Activated CD4-positive, alpha-beta T cell treated with anti-CD3 and anti-CD28 coated beads for 24 hours (primary cell): ENCODE measurements at places on chromosomes 16 and 17.

GRCh38 chr16:83266848-83267553 lies 540.8 kb upstream of the HSBP1 start:
- no peak for DNase-seq

- DNase-seq, result no peak
These were observed 100.7 kb downstream of the MARF1 start for GRCh38 chr16:15542261-15542660.

GRCh38 chr16:21223787-21224186 lies 9.7 kb upstream of the ANKS4B start:
- no peak for DNase-seq

DNA sequence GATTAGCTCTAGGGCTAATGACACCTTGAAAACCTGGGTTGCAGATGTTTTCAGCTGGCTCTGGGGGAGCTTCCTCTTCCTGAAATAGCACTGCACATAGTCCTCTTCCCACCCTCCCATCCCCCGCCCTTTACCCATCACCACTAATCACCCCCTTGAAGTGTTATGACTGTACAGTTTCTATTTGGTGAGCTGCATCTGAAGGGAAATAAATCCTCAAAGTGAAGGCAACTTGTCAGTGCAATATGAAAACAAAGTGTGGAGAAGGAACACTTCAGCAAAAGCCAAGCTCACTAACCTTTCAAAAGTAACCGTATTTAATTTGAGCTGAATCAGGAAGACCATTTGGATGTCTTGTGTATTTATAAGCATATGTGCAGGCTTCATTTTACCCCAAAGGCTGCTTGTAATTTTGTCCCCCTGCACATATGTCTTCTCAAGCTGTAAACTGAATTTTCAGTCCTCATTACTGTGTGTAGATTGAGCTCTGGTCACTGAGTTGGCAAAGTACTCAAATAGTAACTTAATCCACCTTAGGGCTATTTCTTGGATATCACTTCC lies 44.1 kb upstream of the CA10 start:
- DNase-seq, result no peak

GRCh38 chr17:5055543-5055942 lies 20.3 kb upstream of the SLC52A1 start:
- DNase-seq, result no peak

DNA sequence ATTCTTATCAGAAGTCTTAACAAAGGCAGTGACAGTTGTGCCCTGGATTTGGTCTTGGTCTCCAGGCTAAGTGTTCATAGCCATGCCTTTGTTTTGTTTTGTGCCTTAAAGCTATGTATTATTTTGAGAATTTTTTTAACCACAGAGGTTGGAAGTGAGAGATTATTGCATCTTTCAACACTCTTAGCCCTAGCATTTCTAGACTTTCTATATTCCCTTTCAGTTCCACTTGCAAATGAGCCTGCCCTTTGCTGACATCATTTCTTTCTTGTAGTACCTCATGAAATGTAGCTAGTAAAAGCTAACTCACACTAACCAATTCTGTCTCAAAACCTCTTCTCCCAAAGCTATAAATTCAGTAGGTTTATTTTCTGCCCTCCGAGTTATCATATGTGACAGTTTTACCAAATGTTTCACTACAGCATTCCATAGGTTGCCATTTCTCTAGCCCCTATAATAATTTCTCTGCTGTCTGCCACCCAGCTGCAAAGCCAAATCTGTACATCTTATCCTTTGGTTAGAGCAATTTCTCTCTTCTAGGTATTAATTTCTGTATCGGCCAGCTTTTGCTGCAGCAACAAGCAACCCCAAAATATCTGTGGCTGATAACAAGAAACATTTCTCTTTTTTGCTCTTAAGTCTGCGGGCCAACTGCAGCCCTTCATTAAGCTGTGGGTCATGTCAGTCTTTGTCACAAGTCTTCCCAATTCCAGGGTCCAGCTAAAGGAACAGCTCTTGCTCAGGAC lies 14.2 kb upstream of the CCL1 start:
- no peak for DNase-seq

GRCh38 chr16:6267682-6268081 lies 1065.0 kb upstream of the RBFOX1 start:
- DNase-seq, result no peak

DNA sequence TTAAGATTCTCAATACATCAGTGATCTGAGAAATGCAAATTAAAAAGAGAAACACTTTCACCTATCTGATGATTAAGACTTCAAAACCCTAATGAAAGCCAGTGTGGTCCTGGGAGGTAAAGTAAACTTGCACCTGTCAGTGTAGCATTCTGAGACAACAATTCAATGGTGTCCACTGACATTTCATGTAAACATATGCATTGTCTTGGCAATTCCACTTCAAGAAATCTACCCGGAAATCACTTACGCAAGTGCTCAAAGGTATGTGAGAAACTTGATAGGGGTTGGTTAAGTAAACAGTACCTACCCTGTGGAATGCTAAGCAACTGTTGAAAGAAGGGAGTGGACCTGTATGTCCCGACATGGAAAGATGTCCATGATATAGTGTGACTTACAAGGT lies 2.1 kb downstream of the ST6GALNAC1 start:
- no peak for DNase-seq

- DNase-seq, result no peak
These were observed 418.0 kb upstream of the PSMD7 start for GRCh38 chr16:73878611-73879010.
